Heart left ventricle (tissue), 16 donors: ENCODE measurements at places on chromosomes 12 and 14.
A peak's percentile ranks its signal among the peaks of the same experiment; 100 is the strongest.

GRCh38 chr12:108696111-108696995 lies 35.0 kb downstream of the CORO1C start:
- no peak for DNase-seq

DNA sequence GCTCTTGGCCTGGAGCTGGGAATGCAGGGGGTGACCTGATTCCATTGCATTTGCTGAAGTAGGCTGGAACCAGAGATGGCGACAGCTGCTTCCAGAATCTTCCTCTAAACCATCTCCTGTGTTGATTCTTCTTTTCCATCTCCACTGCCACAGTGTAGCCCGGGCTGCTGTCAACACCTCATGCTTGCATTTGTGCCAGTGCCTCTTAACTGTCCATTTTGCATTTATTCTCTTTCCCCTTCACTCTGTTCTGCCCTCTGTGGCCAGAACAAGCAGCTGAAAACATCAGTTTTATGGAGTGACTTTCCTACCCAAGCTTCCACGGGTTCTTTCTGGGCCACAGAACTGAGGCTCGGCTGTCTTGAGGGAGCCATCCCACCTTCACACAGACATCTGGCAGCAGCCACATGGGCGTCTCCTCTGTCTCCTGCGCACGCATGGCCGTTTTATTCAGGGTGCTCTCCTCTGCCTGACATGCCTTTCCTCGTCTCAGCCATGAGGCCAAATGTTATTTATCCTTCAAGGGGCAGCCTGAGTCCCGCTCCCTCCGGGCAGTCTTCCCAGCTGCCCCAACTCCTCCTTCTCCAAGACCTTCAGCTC lies 51.7 kb downstream of the SMOC1 start:
- no peak for DNase-seq

DNA sequence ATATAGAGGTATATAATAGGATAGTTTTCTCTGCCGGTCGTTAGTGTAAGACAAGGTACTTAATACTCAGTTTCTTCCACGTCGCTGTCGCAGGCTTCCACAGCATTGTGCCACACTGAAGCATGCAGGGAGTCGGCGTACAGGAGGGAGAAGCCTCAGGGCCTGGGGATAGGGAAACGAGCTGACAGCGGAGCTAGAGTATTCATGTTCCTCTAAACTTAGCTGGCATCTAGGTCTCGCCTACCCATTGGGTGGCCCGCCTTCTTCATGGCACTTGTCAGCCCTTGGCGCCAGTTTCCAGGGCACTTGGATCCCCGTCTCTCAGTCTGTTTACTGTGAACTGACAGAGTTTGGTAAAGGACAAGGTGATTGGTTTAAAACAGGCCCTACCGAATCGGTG lies 73.6 kb downstream of the GNS start:
- no peak for DNase-seq

- DNase-seq: no peak
Observed at GRCh38 chr14:63457498-63457897, 85.7 kb downstream of the PPP2R5E start.

DNA sequence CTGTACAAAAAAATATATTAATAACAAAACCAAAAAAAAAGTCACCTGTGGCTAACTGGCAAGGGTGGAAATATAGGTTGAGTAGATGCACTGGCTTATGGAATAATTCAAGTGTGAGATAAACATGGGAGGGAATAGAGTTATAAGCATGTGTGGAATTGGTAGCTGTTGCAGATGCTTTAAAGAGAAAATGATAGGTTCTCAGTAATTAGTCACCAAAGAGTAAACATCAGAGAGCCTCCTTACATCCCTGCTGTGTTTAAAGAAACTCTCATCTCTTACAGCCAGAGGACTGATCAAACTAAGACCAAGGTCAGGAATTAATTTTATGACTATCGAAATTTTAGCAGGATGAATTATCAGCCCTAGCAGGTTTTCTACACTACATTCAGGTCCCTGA lies 70.5 kb downstream of the EGLN3 start:
- DNase-seq: no peak

DNA sequence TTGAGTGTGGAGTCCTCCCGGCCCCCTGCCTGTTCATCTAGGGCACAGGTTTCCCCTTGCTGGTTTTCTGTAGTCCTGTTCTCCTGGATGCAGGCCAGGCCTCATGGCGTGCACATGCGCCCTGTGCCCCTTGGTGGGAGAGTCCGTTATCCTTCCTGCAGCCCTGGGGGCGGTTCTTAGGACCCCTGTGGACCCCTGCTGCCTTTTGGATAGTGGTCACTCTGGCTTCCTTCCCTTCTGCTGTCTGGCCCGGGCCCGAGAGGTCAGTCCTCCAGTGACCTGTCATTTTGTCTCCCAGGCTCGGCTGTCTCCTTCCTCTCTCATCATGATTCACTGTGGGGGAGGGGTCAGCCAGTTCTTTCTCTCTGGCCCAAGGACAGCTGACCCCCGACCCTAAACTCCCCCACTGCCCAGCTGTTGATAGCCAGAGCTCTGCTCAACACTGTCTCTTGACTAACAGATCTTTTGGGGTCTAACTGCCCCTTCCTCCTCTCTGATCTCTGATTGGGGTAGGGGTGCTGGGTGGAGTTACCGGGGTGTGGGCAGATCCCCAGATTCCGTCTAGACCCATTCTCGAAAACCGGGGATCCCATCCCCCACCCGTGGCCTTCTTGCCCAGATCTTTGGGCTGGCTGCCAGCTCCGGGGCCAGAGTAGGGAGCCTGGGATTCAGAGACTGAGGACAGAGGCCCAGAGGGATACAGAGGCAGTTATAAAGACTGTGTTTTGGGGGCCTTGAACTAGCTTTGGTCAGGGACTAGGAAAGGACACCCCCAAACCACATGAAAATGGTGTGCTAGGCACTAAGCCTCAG lies 7.0 kb downstream of the CCND2 start:
- peak; percentile 84 for DNase-seq

DNA sequence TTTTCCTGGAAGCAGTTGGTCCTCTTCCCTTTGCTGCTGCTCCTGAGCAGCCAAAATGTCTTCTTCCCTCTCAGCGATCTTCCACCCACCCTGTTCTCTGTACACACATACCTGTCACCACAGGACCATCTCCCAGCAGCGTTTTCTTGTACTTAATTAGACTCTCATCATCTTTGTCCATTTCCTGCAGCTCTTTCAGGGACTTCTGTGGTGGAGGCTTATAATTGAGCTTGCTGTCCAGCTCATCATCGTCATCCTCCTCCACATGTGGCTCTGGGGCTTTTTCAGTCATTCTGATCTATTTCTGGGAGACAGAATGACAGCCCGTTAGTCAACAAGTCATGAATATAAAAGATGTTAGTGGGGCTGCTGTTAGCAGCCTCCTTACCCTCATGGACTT lies 11.0 kb downstream of the ARHGDIB start:
- DNase-seq: no peak

DNA sequence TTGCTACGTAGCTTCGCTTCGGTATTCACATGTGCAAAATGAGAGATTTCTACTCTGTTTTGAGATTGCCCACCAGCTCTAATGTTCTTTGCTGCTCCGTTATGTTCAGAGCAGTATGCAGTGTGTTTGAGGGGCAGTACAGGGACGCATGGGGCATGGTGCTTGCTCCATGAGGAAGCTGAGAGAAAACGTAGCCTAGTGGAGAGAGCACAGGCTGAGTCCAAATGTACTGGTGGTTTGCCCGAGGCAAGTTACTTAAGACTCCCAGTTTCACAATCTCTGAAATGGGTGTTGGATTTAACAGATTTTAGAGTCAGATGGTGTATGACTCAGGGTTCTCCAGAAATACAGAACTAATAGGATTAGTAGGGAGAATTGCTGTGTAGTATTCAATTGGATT lies 310.5 kb downstream of the ETNK1 start:
- no peak for DNase-seq

GRCh38 chr14:36241183-36241582 lies 64.7 kb upstream of the PTCSC3 start:
- DNase-seq: no peak

DNA sequence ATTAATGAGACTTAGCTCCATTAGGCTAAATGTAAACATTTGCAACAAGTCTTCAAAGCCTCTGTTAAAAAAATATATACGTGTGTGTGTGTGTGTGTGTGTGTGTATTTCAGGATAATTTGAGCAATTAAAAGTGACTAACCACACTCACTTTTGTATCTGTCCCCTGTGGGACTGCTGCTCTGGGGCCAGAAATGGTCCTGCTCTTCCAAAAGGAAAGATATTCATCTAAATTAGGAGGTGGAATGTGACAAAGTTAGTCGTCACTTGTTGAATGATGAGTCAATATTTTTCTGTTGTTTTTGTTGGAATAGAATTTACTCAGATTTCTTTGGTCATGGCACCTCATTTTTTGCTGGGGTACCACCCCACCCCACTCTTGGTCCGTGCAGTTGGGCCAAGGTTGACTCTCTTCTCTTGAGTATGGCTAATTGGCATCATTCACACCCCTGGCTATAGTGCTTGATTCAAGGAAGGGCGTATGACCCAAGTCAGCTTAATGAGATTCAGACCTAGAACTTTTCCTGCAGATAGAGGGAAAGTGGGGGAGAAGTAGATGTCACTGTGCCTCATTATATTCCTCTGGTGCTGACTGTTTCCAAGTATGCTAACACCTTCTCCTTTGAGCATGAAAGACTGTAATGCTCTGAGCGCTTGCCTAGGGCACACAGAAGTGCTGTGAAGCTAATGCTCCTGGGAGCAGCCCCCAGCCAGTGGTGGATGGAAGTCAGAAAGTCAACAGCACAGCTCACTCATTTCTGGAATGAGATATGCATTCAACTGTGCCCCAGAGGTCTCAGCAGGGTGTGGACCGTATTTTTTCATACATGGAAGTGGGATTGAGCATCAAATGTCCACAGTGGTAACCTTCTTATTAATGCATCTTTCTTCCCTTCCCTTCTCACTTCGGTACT lies 577.0 kb upstream of the TBX3 start:
- no peak for DNase-seq

DNA sequence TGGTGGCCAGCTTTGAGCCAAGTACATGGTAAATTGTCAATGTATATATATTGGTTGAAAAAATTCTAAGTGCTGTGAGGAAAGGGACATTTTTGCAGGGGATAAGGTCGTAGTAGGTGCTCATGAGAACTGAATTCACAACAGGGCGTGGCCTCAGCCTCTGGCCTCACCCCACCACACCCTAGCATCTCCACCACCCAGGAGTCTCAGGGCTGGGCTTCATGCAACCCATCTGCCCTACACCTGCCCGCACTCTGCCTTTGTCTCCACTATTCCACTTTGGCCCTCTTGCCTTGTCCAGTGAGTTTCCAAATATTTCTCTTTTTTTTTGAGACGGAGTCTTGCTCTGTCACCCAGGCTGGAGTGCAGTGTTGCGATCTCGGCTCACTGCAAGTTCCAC lies 22.1 kb upstream of the AQP2 start:
- DNase-seq: no peak
